ENCODE measurements at places on chromosomes 7 and 10.
A peak's percentile ranks its signal among the peaks of the same experiment; 100 is the strongest.

GRCh38 chr10:14235566-14236195 is 95.0 kb downstream of the FRMD4A start:
- no peak for DNase-seq

DNA sequence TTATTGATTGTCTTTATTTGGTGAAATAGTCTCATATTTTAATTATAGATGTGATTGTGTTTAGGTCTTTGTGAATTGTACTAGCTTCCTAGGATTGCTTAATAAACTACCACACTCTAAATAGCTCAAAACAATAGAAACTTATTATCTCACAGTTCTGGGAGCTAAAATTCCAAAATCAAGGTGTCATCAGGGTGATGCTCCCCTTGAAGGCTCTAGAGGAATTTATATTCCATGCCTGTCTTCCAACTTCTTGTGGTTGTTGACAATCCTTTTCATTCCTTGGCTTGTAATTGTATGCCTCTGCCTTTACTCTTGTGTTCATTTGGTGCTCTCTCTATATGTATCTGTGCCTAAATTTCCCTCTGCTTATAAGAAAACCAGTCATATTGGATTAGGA is 155.3 kb upstream of the AKR1E2 start:
- no peak for DNase-seq

DNA sequence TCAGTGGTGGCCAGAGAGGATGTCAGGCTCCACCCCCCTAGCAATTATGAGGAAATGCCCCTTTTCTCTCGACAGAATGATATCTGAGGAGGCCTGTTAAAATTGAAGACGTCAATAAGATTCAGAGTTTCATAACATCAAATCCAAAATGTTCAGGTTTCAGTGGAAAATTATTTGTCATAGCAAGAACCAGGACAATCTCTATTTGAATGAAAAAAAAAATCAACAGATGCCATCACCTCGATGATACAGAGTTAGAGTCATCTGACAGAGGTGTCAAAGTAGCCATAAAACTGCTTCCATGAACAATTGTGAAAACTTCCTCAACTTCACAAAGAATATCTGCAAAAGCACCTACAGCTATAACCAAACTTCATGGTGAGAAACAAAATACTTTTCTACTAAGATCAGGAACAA is 7.7 kb downstream of the TMEM273 start:
- DNase-seq: no peak

- no peak for DNase-seq
These were observed 100.4 kb upstream of the SEMA3A start for GRCh38 chr7:84294847-84295455.

DNA sequence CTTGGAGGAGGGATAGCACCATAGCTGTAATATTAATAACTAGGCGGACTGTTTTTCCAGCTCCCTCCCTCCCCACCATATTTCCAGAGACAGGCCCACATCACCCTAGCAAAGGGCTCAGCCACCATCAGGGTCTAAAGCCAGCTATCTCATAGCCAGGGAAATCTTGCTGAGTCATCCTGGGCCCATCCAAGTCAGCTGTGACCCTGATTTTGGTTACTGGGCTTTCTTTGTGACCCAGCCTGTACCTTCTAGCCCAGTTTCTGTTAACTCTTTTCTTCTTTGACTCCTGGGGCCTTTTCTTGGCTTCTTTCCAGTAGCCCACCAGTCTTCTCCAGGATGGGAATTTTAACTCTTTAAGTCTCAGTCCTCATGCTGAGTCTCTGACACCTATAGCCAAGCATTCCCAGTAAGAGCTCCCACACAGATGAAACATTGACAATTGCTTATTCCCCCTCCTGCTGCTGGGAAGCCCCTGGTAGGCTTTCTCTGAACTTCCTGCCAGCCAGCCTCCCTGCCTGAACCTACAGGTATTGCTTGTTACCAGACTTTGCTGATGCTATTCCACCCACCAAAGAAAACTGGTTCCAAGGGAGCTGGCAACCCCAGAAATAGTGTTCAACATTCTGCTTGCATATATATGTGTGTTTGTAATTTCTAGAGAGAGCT is 34.8 kb upstream of the ADO start:
- no peak for DNase-seq

GRCh38 chr10:132820056-132820455 is 34.1 kb upstream of the NKX6-2 start:
- DNase-seq: no peak

- DNase-seq: no peak
These were observed 769.7 kb upstream of the AUTS2 start for GRCh38 chr7:68828575-68828974.

DNA sequence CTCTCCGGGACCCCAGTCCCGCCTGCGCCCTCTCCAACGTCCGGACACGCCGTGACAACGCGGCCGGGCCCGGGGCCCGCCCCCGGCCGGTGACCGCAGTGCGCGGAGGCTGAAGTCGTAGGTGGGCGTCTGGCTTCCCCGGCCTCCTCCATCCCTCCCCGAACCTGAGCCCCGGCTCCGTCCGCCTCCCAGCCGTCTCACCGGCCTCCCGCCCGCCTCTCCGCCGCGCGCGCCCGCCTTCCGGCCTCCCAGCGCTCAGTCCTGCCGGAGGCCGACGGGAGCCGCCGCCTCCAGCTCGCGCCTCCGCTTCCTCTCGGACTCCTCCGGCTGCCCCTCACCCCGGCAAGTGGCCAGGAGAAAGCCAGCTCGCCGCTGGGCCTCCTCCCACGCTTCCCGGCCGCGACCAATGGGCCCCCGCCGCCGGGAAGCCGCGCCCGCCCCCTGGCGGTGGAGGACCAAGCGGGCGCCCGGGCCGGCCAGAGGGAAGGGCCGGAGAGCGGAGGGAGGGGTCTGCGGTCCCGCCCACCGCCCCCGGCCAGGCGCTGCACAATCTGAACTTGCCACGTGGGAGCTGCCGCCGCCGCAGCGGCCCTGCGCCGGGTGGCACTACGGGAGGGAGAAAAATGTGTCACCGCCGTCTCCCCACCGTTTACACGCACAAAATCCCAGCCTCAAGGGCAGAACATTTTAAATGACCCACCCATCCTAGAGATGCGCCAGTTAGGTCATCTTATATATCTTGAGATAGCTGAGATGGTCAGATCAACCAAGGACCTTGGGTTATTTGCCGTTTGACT is at the start of gene FAM3C:
Gene FAM3C, minus strand, starts transcription at position 348 of the 797 bp plus-strand sequence. CDS start 13,339 bp downstream, outside the sequence.
- DNase-seq: peak; percentile 84

DNA sequence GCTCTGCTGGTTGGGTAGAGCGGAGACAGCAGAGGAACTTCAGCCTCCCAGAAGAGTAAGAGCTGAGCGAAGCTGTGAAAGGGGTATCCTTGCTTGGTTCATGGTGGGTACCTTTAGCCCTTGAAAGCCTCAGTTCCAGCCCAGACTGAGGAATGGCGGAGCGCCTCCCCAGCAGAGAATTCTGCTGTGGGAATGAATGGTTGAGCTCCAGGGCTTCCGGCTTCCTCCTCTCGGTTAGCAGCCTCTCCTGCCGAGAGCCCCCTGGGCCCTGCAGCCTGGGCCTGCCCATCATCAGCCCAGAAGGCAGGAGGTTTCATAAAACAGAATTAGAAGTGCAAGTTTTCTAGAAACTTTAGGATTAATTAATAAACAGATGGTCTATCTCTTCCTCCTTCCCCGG is 79.9 kb upstream of the ANLN start:
- DNase-seq: no peak

DNA sequence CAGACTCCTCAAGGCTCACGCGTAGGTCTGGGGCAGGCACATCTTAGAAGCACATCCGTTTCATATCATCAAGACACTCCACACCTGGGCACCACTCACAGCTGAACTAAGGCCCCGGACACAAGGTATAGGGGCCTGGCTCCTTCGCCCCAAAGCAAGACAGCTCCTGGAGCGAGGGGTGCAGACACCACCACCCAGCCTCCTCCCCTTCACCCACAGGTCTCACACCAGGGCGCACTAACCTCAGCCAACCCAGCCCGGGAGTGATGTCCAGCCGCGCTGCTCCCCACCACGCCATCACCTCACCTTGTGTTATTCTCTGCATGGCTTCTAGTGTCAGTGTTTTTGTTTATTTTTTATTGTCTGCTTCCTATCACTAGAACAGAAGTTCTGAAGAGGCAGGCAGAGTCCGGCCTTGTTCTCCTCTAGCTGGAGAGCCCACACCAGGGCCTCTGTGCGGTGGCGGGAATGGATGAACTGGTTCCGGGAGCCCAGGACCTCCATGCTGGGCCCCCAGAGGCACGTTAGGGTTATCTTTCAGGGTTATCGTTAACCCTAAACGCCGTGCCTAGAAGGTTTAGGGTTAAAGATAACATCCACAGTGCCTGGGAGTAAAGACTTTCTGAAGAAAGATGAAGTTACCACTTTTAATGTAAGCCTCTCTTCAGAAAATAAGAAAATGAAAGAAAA is 21.8 kb downstream of the BRI3 start:
- no peak for DNase-seq

- peak; percentile 82 for DNase-seq
These were observed 122.7 kb downstream of the PRKAG2 start for GRCh38 chr7:151754142-151754590.

- no peak for DNase-seq
These were observed 112.1 kb upstream of the SDK1 start for GRCh38 chr7:3188946-3189345.

DNA sequence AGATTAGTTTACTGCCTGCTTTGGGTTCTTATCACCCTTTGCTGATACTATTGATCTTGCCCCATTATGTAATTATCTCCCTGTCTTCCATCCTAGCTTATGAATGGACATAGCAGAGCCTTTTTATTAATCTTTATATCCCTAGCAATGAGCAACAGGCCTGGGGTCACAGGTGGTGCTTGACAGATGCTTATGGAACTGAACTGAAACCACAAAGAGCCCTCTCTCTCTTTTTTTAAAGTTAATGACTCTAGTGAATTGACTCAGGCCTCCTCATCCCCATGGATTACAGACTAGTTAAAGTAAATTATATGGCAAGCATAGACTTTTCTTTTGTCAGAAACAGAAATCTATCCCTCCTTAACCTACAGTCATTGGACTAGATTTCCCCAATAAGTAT is 265.2 kb downstream of the PHTF2 start:
- no peak for DNase-seq

- DNase-seq: no peak
These were observed 306.0 kb upstream of the TMEM229A start for GRCh38 chr7:124338861-124339260.

DNA sequence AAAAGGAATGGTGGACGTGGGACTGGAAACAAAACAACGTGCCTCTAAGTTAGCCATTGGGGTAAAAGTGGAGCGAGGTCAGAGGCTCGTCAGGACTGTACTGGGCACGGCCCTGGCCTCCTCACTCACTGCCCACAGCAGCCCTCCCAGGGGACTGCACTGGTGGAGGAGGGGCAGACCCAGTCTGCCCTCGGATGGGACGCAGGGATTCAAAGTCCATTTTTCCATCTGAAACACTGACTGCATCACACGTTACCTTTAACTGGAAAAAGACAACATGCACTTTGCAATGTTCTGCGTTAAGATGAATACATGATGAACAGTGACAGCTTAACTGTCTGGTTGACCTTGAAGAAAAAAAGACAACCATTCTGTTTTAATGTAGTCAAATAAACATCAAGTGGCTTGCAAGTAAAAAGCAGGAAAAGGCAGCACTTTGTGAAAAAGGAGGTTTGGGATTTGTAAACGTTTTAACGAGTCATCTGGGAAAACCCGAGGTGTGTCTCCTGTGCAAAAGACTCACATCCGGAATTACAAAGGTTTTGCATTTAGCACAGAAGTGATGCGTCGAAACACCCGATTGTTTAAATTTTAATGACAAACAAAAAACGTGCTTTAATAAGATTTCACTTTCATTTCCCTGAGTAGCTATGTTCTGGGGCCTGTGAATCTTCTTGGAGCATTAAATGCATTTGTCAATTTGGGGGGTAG is 18.8 kb downstream of the KLF6 start:
- no peak for DNase-seq

- no peak for DNase-seq
These were observed 130.3 kb downstream of the NRF1 start for GRCh38 chr7:129741743-129742213.

- DNase-seq: no peak
These were observed 1.2 kb downstream of the CALY start for GRCh38 chr10:133335246-133336117.

- no peak for DNase-seq
These were observed 945.5 kb downstream of the SORCS3 start for GRCh38 chr10:105586451-105587098.

DNA sequence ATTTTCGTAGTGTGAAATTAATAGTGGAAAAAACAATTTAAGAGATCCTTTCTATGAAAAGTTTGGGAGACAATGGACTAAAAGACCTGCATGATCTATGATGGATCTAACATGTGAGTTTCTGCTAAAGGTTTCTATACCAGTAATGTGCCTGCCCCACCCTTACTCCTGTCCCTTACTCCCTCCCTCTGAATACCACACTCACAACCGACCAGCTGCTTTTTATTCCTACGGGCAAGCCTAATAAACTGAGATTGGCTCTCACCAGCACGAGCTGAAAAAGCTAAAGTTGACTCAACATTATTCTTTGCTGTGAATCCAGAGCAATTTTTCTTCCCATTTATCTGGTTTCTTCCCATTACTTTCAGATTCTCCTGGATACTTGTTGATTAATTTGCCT is 17.8 kb upstream of the REEP3 start:
- DNase-seq: no peak

GRCh38 chr7:417625-417889 is 102.1 kb downstream of the PDGFA start:
- no peak for DNase-seq

- DNase-seq: peak; percentile 27
These were observed 22.7 kb downstream of the FAM237B start for GRCh38 chr7:90298145-90299038.

DNA sequence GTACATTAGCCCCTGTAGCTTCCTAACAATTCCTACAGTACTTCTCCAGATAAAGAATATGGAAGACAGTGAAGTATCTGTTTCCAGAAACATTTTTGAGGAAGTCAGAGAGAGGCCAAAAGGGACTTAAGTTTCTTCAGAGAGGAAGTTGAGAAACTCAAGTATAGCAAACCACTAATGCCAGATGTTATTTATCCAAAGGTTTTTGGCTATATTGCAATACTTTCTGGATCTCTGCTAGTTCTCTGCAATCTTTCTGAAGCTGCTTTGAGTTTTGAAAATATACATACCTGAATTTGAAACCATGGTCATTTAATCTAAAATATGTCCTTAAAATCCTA is 64.7 kb downstream of the BICC1 start:
- DNase-seq: no peak

GRCh38 chr10:11797847-11798633 is 25.1 kb upstream of the PROSER2 start:
- no peak for DNase-seq

- no peak for DNase-seq
These were observed 15.4 kb downstream of the MALRD1 start for GRCh38 chr10:19063986-19064385.

DNA sequence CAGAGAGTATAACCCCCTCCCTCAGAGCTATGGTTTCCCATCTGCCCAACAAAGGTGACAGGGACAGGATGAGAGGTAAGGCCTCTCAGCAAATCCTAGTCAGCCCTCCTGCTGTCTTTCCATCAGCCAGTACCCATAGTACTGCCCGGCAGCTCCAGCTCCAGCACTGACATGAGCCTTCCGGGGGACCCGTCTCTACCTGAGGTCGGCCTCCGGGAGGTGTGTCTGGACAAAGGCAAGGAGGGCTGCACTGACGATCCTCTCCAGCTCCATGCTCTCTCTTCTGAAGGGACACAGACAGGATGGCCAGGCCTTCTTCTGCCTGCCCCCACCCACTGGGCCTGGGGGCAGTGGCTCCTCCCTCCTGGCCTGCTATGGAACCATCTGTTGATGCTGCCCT is 4.3 kb downstream of the FBXL15 start:
- DNase-seq: no peak
